ENCODE measurements at places on chromosomes 1 and 21.

DNA sequence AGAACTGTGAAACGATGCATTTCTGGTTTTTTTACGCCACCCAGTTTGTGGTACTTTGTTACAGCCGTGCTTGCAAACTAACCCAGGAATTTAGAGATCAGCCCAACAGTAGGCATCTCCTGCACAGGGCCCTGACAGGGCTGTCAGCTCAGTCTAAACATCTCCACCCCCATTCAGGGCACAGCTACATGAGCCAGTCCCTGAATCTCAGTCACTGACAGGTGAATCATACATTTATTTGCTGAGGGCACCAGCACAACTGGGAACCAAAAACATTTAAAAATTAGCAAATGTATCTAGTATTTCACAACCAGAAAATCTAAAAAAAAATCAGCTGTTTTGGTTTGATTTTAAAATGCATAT, 30.7 kb downstream of the PRDX6 start:
- no peak for DNase-seq

DNA sequence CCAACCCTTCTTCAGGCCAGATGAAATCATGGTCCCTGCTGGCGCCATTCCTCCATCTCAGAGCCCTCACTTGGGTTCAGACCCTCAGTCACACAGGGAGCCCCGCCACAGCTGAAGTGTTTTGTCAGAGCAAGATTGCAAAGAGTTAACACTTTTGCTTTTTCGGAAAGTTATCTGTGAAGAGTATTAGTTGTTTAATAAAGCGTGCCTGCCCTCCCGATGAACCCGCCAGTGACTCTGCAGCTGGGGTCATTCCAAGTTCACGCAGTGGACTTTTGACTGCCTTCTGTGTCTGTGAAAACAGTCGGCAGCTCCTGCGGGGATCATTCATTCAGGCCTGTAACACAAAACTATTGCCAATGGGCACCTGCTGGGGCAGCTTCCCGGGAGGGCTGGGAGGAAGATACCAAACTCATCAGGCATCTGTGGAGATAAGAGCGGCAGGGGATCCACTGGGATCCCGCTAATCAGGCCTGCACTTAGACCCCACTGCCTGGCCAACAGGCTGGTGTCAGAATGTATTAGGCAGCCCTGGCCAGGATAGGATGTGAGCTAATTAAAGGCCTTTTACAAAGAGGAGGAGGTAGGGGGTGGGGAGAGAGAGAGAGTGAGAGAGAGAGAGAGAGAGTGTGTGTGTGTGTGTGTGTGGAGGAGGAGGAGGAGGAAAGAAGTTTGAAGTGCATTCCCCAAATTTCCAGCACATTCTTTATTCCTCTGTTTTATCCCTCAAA, 184.5 kb downstream of the DHRS3 start:
- DNase-seq, result peak; percentile 56

- DNase-seq, result no peak
These were observed 29.6 kb downstream of the RNU1-1 start for GRCh38 chr1:16484501-16484835.

DNA sequence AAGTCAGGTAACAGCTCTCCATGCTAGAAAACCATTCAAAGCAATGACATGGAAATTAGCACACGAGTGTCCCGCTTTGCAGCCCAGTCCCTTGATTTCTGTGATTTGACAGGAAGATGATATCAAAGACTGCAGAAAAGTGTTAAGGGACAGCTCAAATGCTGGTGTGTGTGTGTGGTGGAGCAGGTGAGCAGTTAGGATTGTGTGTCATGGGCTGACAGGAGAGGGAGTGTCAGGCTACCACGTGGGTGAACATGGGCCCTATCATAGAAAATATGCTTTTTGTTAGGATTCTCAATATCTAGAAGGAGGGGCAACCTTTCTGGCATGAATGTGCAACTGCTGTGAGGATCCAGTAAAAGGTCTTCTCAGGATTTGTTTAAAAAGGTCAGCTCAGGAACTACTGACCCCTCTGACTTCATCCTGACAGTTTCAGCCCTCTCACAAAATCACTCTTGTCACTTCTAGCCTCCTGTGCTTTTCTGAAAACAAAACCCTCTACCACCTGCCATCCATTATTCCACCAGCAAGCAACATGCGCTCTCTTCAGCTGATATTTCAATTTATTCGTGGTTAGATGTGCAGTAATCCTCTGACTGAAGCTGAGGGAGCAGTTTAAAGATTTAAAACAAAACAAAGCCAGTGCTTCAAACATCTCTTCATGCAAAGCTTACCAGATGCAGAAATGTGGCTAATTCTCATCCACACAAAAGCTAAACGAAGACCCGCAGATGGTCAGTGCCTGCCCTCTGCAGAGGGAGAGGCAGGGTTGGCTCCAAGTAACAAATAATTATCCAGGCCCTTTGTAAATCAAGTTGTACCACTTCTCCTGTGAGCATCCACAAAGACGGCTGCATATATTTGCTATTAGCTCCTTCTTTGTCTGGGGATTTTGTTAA, 397.9 kb downstream of the PTBP2 start:
- no peak for DNase-seq

DNA sequence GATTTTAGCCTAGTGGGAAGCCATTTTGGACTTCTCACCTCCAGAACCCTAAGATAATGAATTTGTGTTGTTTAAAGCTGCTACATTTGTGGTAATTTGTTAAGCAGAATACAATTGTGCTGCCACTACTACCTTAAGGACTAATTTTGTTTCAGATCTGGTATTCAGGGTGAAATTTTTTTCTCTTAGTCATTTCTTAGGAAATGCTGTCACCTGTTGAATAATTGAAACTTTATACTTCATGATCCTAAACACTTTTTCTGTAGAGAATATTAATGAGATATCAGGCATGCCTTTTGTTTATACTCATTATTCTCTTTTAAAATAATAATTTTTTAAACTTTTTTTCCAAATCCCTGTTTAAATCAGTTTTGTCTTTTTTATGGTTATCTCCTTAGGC, 246.8 kb downstream of the TGFB2 start:
- no peak for DNase-seq

GRCh38 chr1:3858231-3858981, 1.1 kb downstream of the DFFB start:
- DNase-seq, result peak; percentile 84

GRCh38 chr1:85091671-85092280, 43.5 kb upstream of the MCOLN3 start:
- DNase-seq, result no peak

DNA sequence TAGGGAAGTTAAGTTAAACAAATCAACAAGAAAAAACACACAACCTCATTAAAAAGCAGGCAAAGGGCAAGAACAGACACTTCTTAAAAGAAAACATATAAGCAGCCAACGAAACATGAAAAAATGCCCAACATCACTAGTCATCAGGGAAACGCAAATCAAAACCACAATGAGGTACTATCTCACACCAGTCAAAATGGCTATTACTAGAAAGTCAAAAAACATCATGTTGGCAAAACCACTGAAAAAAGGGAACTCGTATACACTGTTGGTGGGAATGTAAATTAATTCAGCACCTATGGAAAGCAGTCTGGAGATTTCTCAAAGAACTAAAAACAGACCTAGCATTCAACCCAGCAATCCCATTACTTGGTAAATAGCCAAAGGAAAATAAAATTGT, 51.1 kb downstream of the HSF2BP start:
- DNase-seq, result no peak

All from head of caudate nucleus (tissue), 42 donors.